ENCODE measurements at places on chromosomes 13 and 19.

- DNase-seq: no peak
These were observed 625.3 kb upstream of the PRR20A start for GRCh38 chr13:56515441-56515840.

DNA sequence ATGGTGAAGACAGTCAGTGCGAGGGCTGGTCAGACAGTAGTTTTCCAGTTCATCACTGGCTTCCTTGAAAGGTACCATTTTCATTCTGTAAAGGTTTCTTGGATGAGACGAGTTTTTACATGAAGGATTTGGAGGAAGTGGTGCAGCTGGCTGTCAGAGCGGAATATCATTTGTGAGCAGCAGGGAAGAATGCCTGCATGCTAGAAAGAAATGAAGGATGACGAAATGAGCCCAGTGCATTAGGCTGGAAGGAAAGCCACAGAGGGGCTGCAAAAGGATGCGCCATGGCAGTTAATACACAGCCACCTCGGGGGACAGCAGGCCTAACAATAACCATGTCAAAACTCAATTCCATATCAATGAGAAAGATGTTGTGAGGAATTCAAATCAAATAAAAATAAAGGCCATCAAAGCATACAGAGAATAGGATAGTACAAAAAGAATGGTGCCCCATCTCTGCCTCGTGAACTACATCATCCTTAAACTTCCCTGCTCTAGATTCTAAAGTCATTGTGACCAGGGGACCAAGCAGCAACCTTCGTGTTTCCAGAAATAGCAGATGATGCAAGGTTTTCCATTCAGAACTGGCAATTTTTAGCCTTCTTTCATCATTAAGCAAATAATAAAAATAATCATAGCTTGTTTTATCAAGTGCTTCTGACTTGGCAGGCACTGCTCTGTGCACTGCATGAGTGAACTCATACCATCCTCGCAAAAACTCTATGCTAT is 504.2 kb downstream of the RFC3 start:
- no peak for DNase-seq

DNA sequence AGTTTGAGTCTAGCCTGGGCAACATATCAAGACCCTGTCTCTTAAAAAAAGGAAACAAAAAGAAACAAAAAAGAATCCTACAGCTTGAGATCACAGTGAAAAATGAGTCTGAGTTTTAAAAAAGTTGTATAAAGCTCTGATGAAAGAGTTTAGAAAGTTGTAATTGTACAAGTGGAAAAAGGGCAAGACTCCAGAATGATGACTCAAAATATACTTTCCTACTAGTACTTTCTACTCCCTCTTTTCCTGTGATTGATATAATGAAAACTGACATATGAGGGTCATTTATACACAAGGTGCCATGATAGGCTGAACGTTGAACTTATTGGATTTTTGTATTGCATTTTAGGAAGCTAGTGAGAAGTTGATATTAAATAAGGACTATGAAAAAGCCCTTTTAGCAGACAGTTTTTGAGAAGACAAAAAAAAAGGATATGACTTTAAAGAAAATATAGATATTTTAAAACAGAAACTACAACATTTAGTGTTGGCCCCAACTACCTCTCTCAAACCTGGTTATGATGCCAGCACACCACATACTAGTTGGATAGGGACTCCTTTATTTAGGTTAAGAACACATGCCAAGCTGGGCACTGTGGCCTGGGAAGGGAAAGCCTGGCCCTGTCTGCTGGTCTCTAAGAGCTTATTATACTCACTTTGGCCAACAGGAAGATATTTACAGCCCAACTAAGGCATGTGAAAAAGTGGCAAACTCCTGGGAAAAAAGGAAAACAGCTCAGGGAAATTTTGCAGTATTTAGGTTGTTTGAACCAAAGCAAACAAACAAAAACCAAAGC is 116.6 kb downstream of the KL start:
- no peak for DNase-seq

GRCh38 chr13:94703721-94704314 is 8.5 kb downstream of the SOX21 start:
- no peak for DNase-seq

DNA sequence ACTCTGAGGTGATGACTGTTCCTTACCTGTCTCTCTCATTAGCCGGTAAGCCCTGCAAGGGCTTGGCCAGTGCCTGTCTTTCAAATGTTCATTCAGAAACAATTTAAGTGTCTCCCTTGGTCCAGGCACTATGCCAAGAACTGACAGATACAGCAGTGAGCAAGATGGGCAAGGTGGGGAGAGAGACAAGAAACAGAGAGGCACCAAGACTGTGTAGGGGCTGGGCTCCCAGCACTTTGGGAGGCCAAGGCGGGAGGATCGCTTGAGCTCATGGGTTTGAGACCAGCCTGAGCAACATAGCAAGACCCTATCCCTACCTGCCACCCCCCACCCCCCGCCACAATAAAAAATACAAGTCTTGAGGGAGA is 1.3 kb upstream of the CCNE1 start:
- no peak for DNase-seq
